ENCODE measurements at places on chromosomes 12 and 14.

DNA sequence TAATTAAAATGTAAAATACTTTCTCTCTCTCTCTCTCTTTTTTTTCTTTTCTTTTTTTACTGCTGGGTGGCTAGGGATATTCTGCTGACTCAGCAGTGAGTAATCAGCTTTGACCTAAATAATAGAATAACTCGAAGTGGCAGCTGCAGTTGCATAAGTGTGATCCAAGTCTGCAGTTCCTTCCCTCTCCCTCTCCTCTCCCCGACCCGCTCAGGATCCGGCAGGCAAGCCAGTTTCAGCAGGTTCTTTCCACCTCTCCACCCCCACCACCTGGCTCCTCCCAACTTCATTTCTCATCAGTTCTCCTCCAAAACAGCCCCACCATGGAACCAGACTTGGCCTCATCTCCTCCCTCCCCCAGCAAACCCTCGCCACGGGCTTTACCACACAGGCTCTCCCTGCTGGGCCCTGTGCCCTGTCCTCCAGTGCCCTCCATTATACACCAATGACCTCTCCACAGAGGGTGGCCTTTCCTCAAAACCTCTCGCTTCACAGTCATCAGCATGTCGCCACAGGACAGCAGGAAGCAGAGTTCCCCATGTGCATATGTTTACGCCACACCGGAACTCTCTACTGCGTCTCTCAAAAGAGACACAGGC, 22.4 kb downstream of the SLC7A8 start:
- peak; percentile 11 for DNase-seq

DNA sequence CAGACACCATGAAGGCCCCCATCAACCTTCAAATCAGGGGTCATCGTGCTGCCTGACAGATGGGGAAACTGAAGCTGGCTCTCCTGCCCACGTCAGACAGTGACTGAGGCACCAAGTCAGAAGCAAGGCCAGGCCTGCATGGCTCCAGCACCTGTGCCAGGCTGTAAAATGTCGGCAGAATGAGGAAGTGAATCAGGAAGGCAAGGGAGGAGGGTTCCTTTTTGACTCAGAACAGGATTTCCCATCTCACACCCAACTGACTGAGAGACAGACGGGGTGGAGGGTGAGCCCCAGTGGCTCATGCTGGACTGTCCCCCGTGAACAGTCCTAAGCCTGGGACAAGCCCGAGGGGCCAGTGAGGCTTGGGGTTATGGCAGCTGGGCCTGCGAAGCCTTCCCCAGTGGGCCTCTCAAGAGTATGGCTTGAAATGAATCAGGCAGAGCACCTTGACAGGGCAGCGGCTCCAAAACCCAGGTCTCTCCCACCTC, 20.9 kb downstream of the SYNE3 start:
- DNase-seq: no peak

GRCh38 chr12:32039917-32040575, 66.6 kb upstream of the BICD1 start:
- no peak for DNase-seq

DNA sequence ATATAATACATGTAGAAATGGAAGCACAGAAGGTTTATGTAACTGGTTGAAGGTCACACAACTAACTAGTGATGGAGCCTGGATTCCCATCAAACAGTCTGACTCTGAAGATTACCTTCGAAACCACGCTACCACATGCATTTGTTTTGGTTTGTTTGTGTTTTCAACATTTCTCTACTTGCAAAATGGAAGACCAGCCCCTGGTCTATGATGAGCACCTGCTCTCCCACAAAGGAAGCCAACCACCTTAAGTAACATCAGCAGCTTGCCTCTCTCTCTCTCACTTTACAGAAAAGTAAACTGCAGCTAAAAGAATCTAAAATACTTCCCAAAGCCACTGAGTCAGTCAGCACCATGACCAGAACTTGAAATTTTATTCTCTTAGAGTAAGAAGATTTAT, 186.9 kb upstream of the TMPO start:
- DNase-seq: no peak

DNA sequence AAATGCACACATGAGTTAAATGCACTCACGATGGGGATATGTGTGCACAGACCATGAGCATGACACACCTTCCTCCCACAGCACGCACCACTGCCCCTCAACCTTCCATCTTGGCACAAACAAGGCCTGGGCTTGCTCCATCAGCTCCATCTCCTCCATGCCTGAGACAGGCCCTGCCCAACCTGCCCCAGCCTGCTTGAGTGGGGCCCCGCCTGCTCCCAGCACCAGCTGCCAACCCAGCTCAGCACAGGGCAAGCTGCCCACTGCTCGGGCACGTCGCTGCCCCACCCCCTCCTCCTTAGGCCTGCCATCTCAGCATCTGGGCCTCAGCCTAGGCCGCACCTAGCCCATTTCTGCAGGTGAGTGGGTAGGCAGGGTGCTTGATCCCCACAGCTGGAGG, 27.6 kb upstream of the KRT78 start:
- no peak for DNase-seq

DNA sequence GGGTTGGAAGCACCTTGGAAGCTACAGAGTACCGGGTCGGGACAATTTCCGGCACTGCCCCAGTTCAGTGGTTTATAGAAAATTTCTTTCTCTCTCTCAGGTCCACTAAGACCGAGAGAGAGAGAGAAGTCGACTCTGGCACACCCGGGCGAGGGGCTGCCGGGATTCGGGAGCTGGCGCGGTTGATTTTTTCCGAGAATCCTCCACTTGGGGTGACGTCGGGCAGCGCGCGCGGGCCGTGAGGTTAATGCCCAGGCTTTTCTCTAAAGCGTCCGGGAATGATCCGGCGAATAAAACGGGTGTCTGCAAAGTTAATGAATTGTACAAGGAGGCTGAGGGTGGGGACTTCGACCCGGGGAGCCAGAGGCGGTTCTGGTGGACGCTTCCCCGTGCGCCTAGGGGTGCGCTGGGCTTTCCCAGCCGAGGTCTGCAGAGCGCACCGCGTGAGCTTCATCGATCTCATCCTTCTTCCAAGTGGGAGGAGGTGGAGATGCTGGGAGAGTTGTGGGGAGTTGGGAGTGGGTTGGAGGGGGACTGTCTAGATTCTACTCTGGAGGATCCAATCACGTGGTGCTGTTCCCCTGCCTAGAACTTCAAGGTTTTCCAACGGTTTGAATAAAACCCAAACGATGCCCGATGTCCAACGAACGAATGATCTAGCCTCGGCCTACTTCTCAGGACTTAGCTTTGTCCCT, 51.9 kb upstream of the TBX3 start:
- no peak for DNase-seq

- DNase-seq: no peak
These were observed 16.2 kb upstream of the FUT8 start for GRCh38 chr14:65396082-65396910.
